GOT3 (cell line): ENCODE measurements at places on chromosomes 12 and 14.

DNA sequence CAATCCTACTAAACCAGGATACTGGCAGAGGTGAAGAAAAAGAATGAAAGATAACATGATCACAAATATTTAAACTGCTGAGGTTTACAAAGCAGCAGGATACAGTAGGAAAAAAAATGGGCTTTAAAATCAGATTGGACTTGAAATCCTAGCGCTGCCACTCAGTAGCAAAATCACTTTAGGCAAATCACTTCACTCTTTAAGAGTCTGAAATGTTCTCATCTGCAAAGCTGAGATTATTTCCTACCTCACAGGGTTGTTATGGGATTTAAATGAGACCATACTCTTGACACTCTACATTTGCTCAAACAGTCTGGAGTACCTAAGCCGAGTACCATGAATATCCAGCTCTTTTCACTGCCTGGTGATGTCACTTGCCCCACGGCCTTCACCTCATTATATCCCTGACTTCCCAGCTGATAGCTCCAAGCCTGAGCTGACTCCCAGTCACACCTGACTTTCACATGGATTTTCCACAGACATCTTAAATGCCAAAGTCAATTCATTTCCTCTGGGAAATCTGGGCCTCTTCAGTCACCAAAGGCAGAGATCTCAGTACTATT lies 60.2 kb downstream of the UBR7 start:
- DNase-seq = no peak

GRCh38 chr12:84811291-84811690 lies 101.3 kb downstream of the SLC6A15 start:
- DNase-seq = no peak

DNA sequence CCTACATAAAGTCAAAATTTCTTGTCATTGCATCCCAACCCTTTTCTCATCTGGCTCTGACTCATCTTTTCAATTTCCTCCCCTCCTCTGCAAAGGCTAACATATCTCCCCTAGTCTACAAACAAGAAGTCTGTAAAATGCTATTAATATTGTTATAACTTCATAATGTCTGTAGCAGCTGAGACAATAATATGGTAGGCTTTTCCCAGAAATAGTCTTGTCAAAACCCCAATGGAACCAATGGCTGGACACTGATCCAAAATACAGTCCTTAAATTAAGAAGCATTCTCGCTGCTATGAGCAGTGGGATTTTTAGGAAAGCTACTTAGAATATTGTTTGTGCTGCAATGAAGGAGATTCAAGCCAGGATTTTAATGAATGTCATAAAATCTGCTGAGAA lies 131.4 kb downstream of the KLHL28 start:
- no peak for DNase-seq

DNA sequence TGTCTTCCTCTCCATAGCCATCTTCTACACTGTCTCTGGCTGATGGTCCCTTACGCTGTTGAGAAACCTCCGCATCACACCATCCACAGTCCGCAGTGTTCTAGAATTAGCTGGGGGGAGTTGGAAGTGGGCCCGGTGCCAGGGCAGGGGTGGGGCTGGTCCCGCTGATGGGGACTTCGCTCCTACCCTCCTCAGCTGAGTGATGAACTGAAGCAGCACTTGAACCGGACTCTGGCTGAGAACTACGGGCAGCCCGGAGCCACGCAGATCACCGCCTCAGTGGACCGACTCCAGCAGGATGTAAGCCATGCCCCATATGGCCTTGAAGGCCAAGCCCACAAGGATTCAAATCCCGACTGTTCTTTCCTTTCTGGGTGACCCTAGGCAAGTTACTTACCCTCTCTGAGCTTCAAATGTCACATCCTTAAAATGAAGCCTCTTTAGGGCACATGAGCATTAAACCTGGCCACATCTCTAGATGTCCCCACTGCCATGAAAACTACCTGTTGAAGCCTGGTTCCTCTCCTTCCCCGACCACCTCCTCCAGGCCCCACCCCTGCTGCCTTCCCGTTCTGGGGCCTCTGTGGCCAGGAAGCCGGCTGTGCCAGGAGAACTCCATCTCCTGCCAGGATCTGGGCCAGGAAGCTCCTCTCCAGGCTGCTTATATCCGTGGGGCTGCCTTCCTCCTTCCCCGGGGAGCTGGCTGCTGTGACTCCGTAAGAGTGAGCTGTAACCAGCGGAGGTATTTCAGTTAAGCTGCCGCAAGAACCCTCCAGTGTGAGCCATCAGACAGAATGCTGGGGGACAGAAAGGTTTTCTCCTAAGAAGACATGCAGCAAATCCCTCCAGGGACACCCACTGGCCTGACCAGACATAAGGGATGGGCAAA lies 53.1 kb downstream of the TSPAN11 start:
- DNase-seq = no peak

DNA sequence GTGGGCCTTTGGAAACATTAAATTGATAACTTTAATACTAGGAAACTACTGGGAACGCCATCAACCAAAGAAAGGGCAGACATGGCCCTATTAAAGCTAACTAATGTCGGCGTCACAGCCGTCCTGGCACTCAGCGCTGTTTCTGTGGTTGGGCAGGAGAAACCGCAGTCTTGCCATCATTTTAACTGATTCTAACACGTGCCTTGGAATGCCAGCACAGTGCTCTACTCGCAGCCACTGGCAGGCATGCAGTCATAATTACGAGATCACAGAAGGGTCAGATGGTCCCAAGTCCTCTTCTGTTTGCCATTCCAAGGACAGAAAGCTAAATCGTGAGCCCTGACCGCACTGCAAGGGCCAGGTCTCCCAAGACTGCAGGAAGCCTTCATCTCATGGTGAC lies 75.2 kb downstream of the RIMBP2 start:
- no peak for DNase-seq

- DNase-seq = no peak
These were observed 110.0 kb upstream of the EEA1 start for GRCh38 chr12:93039062-93039461.

DNA sequence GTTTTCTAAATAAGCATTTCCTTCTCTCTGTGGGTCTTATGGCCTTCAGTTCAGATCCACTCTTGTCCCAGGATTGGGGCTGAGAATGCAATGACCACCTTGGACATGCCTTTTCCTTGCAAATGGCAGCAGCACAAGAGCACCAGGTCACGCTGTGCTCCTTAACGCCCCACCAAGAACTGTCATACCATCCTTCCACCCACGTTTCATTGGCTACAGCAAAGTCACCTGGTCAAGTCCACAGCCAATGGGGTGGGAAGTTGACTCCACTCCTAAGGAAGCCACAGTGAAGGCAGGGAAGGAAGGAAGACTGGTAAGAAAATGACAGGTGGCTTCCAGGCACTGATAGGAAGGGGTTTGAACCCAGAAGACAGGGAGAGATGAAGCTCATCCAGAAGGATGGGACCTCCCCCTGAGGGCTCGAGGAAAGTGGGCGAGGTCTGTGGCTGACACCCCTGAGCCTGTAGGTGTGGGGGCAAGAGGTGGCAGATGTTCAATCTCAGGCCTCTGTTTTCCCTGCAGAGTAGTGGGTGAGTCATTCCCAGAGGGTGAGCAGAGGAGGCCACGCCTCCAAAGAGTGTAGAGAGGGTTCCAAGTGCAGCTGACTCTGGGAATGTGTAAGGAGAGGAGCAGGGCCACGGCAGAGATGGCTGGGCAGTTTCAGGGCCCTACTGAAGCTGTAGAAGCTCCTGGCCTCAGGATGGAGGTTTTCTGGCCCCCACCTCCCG lies 113.5 kb upstream of the VRK1 start:
- DNase-seq = no peak

- DNase-seq = no peak
These were observed 18.0 kb downstream of the SLC7A7 start for GRCh38 chr14:22797017-22797917.

- no peak for DNase-seq
These were observed 20.0 kb upstream of the CLEC2D start for GRCh38 chr12:9649532-9649940.

GRCh38 chr14:104383088-104383995 lies 196.2 kb upstream of the C14orf180 start:
- no peak for DNase-seq

- no peak for DNase-seq
These were observed 254.4 kb upstream of the DIO2 start for GRCh38 chr14:80465546-80466220.

GRCh38 chr12:47317175-47317915 lies 237.6 kb upstream of the AMIGO2 start:
- no peak for DNase-seq

- DNase-seq = no peak
These were observed 21.1 kb upstream of the TTC7B start for GRCh38 chr14:90837355-90837754.

GRCh38 chr12:104452087-104452486 lies 4.7 kb upstream of the CHST11 start:
- no peak for DNase-seq

DNA sequence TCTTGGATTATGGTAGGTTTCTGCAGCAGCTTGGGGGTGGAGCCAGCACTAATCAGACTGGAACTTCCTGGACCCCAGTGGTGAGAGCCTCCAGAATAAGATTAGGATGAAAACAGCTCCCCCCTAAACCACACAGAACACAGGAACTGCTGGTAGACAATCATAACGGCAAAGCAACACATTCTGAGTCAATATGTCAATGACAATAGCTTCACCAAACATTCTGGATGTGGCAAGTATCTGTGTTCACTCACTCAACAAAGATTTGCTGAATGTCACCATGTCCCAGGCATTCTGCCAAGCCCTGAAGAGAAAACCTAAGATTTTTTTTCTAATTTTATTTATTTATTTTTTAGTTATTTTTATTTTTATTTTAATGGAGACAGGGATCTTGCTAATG lies 65.2 kb downstream of the LRRC74A start:
- no peak for DNase-seq
